Activated B cell treated with CpG ODN at 0.5 μM for 24 hours (primary cell): ENCODE measurements at places on chromosomes 3 and 15. TPM values are rescaled to one million over a fixed set of nuclear protein-coding genes. Genes with fewer than 3 reads are reported as not detected.

The SLC2A2 gene
- not detected in 2 replicates for total RNA-seq

The PLSCR5 gene
- not detected in 2 replicates for total RNA-seq

The ETFA gene
- 112 and 113 TPM in 2 replicates for total RNA-seq

The CYP11A1 gene
- not detected in 2 replicates for total RNA-seq

The COL6A5 gene
- not detected in 2 replicates for total RNA-seq

The RLBP1 gene
- not detected in 2 replicates for total RNA-seq

The MYRIP gene
- total RNA-seq = 0.07 and 0.20 TPM in 2 replicates

The CKMT1B gene
- total RNA-seq = not detected in 2 replicates

The ADGRG7 gene
- not detected in 2 replicates for total RNA-seq

The IL17RE gene
- total RNA-seq = 0.66 and 0.82 TPM in 2 replicates

GRCh38 chr3:141080431-141080830 lies 29.3 kb downstream of the SPSB4 start:
- H3K36me3 ChIP-seq = no peaks in the 10 kb centered on the region
- peaks cover 9% of the 10 kb centered on the region for H3K27me3 ChIP-seq
- no peak for DNase-seq
- peaks cover 11% of the 10 kb centered on the region for H3K4me1 ChIP-seq
- H3K27ac ChIP-seq = no peak overlapping the region
- no peak overlapping the region for H3K4me3 ChIP-seq

DNA sequence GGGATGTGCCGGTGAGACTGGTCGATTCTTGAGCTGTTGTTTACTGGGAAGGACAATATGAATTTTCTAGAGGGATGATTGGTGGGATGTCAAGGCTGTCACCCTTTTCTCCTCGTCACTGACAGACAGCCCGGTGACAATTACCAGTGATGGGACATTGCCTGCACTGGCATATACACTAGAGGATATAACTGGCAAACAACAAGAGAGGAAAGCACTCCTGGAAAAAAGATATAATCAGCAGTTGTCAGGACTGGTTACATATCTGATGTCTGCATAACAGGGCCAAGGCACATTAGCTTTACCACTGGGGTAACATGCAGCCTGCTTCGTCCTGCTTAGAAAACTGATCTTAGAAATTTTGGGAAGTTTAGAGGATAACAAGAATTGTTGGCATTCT lies 131.1 kb downstream of the ROBO2 start:
- H3K27me3 ChIP-seq = no peaks in the 10 kb centered on the region
- H3K4me3 ChIP-seq = no peak overlapping the region
- H3K27ac ChIP-seq = no peak overlapping the region
- no peaks in the 10 kb centered on the region for H3K36me3 ChIP-seq

GRCh38 chr3:112561484-112561733 lies 353 bp downstream of the ATG3 start:
- H3K27ac ChIP-seq = peak overlapping the region; percentile 99
- H3K4me3 ChIP-seq = peak overlapping the region; percentile 99
- H3K36me3 ChIP-seq = peaks cover 54% of the 10 kb centered on the region
- no peak for DNase-seq

GRCh38 chr3:66365080-66365479 lies 135.7 kb downstream of the LRIG1 start:
- H3K36me3 ChIP-seq = peaks cover 24% of the 10 kb centered on the region
- no peaks in the 10 kb centered on the region for H3K27me3 ChIP-seq
- no peak for DNase-seq
- H3K4me1 ChIP-seq = no peaks in the 10 kb centered on the region
- no peak overlapping the region for H3K4me3 ChIP-seq

GRCh38 chr15:41907141-41907540 lies 13.3 kb upstream of the SPTBN5 start:
- peaks cover 6% of the 10 kb centered on the region for H3K4me1 ChIP-seq
- no peak overlapping the region for H3K4me3 ChIP-seq
- peaks cover 58% of the 10 kb centered on the region for H3K36me3 ChIP-seq
- no peak overlapping the region for H3K27ac ChIP-seq
- H3K27me3 ChIP-seq = no peaks in the 10 kb centered on the region

DNA sequence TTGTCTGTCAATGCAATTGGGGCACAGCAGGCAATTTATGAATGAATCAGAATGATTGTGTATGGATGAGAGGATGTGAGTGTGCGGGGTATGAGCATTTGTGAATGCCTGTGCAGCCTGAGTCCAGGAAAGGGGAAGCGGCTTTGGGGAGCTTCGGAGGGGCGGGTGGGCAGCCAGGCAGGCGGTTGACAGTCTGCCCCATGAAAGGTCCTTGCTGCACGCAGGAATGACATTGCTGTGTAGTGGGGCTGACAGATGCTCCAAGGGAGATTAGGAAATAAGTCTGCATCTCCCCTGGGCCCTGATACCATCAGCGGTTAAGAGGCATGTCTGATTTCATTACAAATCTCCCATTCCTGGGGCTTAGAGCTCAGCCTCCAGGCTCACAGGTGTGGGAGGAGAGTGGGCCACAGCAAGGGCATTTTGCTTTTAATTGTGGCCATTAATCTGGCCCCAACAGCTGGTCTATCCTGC lies 26.4 kb upstream of the TSPAN3 start:
- no peaks in the 10 kb centered on the region for H3K27me3 ChIP-seq
- H3K27ac ChIP-seq = no peak overlapping the region
- DNase-seq = no peak
- H3K4me1 ChIP-seq = peaks cover 12% of the 10 kb centered on the region
- no peak overlapping the region for H3K4me3 ChIP-seq

- H3K4me1 ChIP-seq = no peaks in the 10 kb centered on the region
- no peak for DNase-seq
- no peak overlapping the region for H3K27ac ChIP-seq
These were observed 1097.2 kb downstream of the FHIT start for GRCh38 chr3:60154011-60154410.

DNA sequence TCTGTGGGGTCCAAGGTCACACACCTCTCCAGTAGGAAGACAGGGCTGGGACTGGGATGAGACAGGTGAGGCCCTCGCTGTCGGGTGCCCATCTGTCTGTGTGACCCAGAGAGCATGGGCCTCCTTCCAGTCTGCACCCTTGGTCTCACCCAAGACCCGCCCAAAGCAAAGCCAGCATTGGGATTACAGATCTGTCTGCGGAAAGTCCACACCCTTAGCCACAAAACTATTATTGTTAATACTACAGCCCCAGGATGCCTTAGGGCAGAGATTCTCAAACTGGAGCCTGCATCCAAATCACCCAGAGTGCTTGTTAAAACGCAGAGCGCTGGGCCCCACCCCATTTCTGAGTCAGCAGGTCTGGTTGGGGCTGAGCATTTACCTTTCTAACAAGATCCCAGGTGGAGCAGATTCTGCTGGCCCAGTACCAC lies 58.5 kb upstream of the ZNF148 start:
- H3K36me3 ChIP-seq = no peaks in the 10 kb centered on the region
- no peaks in the 10 kb centered on the region for H3K4me1 ChIP-seq
- H3K4me3 ChIP-seq = no peak overlapping the region
- DNase-seq = no peak
- H3K27ac ChIP-seq = no peak overlapping the region

DNA sequence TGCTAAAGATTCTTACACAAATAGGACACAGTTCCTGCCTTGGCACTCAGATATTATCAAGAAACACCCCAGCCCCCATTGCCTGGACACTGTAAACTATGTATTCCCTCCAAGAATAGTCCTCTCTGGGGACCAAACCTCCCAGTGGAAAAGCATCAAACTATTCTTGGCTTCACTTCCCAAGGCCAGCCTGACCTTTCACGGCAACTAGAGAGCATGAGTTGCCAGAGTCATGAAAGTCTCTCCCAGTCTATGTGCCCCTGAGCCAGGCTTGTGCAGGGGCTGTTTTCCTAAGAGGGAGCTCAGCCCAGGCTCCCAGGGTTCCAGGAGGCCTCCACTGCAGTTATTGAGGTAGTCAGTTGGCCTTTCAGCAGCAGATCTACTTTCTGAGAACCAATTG lies 251.9 kb upstream of the TGFBR2 start:
- H3K27ac ChIP-seq = no peak overlapping the region
- DNase-seq = no peak
- no peaks in the 10 kb centered on the region for H3K36me3 ChIP-seq
- peaks cover 35% of the 10 kb centered on the region for H3K4me1 ChIP-seq

DNA sequence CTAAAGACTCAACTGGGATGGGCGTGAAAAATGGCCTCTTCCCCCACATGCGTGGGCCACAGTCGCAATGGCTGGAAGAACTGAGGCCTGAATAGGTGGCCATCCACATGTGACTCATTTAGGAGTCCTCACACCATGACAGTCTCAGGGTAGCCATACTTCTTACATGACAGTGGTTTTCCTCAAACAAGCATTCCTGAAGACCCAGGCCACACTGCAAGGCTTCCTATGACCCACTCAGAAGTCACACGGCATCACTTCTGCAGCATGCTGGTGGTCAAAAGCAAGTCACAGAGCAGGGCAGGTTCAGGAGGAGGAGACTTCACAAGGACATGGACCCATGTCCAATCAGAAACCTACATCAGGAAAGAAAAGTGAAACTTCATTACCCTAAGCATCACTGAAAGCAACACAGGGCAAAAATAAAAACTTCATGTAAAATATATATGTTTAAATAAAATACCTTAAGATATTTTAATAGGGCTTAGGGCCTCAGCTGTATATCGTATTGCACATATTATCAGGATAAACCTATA lies 257.1 kb downstream of the OPA1 start:
- peaks cover 2% of the 10 kb centered on the region for H3K27me3 ChIP-seq
- H3K4me3 ChIP-seq = no peak overlapping the region
- peaks cover 3% of the 10 kb centered on the region for H3K4me1 ChIP-seq

DNA sequence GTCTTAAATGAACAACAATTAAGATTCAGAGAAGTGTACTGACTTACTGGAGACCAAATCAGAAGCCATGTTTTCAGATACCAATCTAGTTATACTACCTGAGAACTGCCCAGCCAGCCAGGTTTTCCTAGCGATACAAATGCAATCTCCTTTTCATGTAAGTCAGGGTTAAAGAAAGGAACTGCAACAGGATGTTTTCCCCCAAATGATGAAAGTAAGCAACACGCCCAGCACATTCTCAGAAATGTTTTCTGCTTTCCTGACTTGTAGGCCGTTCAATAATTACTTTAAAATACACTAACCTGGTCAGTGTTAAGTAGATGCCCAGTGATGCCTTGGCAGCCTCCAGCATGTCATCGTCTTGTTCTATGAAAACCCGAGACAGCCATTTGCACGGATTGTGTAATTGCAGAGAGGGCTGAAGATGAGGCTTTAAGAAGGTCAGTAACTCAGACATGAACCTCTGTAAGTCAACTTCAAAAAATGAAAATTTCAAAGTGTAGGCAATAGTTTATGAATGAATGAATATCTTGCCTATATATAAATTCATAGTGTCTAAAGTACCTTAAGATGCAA lies 30.3 kb downstream of the LINS1 start:
- H3K4me3 ChIP-seq = no peak overlapping the region
- H3K4me1 ChIP-seq = no peaks in the 10 kb centered on the region
- no peak overlapping the region for H3K27ac ChIP-seq

- no peaks in the 10 kb centered on the region for H3K4me1 ChIP-seq
- no peaks in the 10 kb centered on the region for H3K36me3 ChIP-seq
- no peak overlapping the region for H3K4me3 ChIP-seq
- H3K27ac ChIP-seq = no peak overlapping the region
- no peak for DNase-seq
These were observed 391.0 kb downstream of the MECOM start for GRCh38 chr3:169272532-169272931.

DNA sequence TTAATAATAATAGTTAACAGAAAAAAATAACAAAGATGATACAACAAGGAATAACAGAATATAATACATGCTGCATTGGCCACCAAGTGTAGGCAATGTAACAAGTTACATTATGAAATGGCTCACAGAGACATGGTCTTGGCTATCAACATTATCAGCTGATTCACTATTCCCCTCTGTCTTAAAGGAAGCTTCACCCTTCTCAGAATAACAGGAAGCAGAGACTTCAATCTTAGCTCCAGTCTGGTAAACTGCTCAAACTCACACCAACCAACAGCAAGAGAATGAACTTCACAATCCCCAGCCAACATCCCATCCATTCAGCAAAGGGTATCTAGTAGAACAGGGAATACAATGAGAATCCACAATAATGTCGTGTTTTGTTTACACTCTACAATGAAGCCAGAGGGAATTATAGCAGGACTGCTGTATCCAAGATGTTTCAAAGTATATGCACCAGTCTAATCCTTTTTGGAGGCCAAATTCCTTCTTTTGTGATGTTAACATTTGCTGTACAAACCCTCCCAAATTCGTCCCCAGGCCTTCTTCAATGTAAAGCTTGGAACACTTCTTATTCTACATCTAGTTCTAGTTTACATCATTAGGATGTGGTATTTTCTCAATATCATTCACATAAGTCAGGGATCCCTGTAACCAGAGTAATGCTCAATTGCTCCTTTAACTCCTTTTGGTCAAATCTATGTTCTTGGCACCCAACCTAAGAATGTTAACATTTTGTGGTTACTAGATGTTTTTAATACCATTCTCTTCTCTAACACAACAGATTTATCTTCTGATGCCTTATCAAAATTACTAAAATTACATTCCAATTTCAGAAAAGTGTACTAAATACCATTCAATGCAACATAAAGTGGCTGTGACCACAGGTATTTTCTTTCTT lies 52.4 kb upstream of the CMSS1 start:
- peaks cover 18% of the 10 kb centered on the region for H3K27me3 ChIP-seq
- no peak overlapping the region for H3K27ac ChIP-seq
- no peaks in the 10 kb centered on the region for H3K4me1 ChIP-seq
- H3K4me3 ChIP-seq = no peak overlapping the region
- no peak for DNase-seq

DNA sequence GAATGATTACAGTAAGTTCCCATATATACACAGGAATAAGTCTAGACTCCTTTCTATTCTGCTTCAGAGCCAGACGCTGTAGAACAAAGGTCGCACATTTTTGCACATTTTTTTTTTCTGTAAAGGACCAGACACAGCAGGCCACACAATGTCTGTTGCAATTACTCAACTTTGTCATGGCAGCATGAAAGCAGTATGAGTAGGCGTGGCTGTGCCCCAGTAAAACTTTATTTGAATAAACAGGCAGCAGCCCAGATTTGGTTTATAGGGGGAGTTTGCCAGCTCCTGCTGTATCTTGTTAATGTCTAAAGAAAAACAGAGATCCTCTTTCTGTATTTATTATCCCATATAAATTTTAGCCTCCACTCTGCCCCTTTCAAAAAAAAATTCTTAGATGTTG lies 708.3 kb downstream of the FHIT start:
- no peak overlapping the region for H3K27ac ChIP-seq
- DNase-seq = no peak

DNA sequence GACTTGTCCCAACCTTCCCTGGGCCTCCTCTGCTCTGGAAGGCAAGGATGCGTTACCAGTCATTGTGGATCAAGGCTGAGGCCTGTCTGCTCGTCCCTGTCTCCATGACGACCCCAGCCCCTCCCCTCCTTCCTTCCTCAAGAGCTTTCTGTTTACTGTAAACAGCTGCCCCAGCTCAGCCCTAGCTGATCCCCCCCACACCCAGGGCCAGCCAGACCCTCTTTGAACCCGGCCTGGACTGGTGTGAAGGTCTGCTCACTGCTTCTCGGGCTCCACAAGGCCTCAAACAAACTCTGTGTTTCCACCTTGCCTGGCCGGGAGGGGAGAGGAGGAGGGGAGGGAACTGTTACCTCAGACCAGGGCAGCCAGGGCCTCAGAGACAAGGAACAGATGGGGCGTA lies 16.9 kb downstream of the VPS18 start:
- no peaks in the 10 kb centered on the region for H3K27me3 ChIP-seq
- H3K4me3 ChIP-seq = no peak overlapping the region
- no peaks in the 10 kb centered on the region for H3K36me3 ChIP-seq
- no peak overlapping the region for H3K27ac ChIP-seq
